ENCODE measurements at places on chromosomes 12 and 14.
A peak's percentile ranks its signal among the peaks of the same experiment; 100 is the strongest.

GRCh38 chr14:92421751-92422150, 91.8 kb upstream of the RIN3 start:
- DNase-seq = no peak

- DNase-seq = no peak
Measured at GRCh38 chr14:23119363-23120327, 590 bp upstream of the CEBPE start.

GRCh38 chr14:102951799-102952198, 29.3 kb downstream of the AMN start:
- no peak for DNase-seq

GRCh38 chr12:50925342-50925651, 27.0 kb upstream of the HIGD1C start:
- no peak for DNase-seq

GRCh38 chr12:100808777-100809176, 14.2 kb downstream of the ANO4 start:
- DNase-seq = no peak

GRCh38 chr14:106848330-106849121, 1322.1 kb downstream of the TMEM121 start:
- DNase-seq = peak; percentile 71

Data from NCI-H526 (cell line).